ENCODE measurements at places on chromosomes 1 and 21.

DNA sequence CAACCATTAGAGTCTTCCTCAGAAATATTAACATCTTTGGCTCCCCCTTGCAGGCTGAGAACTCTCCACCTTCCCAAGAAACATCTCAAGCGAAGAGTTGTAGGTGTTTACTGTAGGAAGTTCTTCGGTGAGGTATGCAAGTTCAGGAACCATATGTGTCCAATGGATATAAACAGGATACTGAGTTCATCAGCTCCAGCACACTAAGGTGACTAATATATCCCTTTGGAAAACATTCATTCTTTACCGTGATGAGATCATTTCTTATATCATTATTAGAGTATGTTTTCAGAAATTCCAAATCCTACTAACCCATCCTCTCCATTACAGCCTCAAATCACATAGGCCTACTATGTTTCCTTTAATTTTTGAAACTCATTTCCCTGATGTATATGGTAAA lies 37.3 kb upstream of the PRMT6 start:
- no peak for DNase-seq

DNA sequence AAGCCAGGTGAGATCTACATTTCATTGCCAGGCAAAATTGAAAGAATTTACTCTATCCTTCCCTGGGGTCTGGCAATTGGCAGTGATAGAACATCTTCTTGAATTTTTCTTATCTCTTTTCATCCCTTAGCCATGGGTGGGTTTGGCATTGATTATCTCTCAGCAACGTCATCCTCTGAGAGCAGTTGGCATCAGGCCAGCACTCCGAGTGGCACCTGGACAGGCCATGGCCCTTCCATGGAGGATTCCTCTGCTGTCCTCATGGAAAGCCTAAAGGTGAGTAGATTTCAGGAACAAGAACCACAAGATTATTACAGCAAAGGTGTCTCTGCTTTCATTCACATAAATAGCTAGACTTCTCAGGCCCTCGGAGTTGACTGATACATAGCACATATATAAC lies 39.3 kb downstream of the NCF2 start:
- DNase-seq: peak; percentile 46

DNA sequence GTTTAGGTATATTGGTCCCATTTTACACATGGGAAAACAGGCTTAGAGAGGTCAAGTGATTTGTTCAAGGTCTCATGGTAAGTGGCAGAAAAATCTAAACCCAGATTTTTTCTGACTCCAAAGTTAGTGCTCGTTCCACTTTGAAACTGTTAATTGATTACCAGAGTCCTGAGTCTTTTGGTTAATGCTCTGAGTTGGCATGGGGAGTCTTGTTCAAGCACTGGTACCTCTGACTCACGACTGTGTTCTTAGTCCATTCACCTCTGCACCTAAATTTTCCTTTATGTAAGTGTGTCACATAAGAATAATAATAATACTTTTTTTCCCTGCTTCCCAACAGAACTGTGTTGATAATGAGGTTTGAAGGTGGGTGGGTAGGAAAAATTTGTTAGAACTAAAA lies 59.3 kb downstream of the VANGL2 start:
- no peak for DNase-seq

GRCh38 chr1:192730198-192730597 lies 78.6 kb upstream of the RGS2 start:
- no peak for DNase-seq

- no peak for DNase-seq
These were observed 176.3 kb upstream of the VAMP3 start for GRCh38 chr1:7594714-7595295.

GRCh38 chr1:19081218-19081893 lies 124.9 kb upstream of the IFFO2 start:
- peak; percentile 87 for DNase-seq

- no peak for DNase-seq
These were observed 367.1 kb upstream of the ESRRG start for GRCh38 chr1:217090060-217090911.

GRCh38 chr1:208161656-208162375 lies 82.4 kb downstream of the PLXNA2 start:
- no peak for DNase-seq
